Activated T-cell treated with anti-CD3 and anti-CD28 coated beads, Interleukin-2, amount 50 U/mL, for 72 hours (primary cell): ENCODE measurements at places on chromosomes 2 and 18. TPM values are rescaled to one million over a fixed set of nuclear protein-coding genes. Genes with fewer than 3 reads are reported as not detected.

DNA sequence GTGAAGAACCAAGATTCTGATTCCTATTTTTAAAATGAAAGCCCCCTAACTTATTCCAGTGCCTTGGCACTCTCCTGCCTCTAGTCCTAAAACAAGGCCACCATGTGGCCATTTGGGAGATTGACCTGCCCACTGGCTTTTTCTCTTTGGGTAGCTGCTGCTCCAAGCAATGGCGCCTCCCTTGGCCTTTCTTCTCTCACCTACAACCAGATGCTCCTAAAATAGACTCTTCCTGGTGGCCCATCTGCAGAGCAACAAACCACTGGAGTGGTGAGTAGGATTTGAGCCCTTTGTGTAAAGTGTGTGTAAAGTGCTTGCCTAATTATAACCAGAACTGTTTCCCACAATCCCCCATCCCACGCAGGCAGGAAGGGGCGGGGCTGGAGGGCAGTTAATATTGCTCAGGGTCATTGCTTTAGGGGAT is 114.2 kb downstream of the FHOD3 start:
- DNase-seq = no peak

DNA sequence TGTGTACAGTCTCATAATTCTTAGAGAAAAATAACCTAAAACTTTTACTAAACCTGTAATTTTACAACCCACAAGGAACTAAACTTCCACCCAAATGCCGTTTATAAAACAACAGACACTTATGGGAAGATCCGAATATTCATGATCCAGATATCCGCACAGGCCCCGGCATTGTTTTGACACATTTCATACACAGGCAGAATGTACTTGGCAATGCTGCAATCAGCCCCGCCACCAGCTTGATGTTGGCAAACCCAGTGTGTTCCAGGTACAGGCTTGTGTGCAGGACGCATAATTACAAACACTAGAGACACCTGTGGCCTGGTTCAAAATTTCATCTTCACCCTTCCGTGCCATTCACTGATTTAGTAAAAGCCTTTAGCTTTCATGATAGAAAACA is 393.0 kb upstream of the SALL3 start:
- DNase-seq = no peak

- no peak for DNase-seq
Observed at GRCh38 chr2:81324046-81324445, 1019.5 kb upstream of the LRRTM1 start.

- DNase-seq = no peak
Observed at GRCh38 chr2:194815475-194815874, 841.6 kb upstream of the SLC39A10 start.

- no peak for DNase-seq
Observed at GRCh38 chr18:23403310-23403709, 49.8 kb upstream of the RIOK3 start.

- DNase-seq = no peak
Observed at GRCh38 chr2:118907759-118908158, 34.2 kb upstream of the MARCO start.

DNA sequence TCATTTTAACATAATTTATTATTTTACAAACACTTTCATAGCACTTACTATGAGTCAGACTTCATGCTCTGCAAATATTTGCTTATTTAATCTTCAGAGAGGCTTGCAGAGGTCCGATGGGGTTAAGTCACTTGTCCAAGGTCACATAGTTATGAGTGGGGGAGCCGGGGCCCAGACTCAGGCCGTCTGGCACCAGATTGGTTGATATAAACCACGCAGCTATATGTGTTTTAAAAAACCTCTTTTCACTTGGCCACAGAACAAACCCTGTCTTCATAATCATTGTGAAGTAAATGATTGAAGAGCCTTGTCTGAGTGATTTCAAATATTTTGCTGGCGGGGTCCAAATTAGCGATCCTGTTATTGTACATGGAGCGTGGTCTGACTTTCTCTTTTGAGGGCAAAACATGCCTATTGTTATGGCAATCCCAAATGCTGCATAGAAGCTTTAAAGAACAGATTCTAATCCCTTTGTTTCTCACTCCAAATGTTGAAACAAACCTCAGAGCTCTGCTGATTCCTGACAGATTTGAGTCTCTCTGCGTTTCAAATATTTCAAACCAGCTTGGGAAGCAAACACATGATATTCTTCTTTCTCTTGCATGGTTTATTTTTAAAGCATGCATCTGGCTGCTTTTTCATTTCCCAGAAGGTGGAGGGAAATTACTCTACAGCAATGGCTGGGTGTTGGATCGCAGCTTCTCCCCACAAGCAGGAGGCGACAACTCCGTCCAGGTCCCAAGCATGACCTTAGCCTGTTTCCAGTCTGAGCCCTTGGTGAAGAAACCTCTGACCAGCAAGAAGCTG is 142.4 kb downstream of the DDX1 start:
- no peak for DNase-seq

DNA sequence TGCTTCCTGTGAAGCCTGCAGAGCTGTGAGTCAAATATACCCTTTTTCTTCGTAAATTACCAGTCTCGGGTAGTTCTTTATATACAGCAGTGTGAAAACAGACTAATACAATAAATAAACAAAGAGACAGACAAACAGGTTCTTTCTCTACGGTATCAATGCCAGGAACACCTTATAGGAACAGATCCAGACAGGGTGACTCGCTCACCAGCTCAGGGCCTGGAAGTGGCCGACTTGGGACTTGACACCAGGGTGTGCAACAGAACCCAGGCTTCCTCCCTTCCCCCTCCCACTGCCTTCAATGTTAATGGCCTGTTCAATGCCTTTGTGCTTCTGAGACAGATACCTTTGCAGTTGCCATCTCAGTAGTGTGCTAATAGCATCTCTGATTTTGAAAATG is 309.5 kb downstream of the ALK start:
- DNase-seq = no peak

GRCh38 chr2:48272199-48272598 is 257.8 kb upstream of the STON1 start:
- no peak for DNase-seq

- DNase-seq = peak; percentile 94
Observed at GRCh38 chr2:73293534-73294171, at the start of gene EGR4. TSS of gene EGR4 (minus strand) at chr2:73293548. CDS start at chr2:73293317, 231 bp downstream.

- DNase-seq = peak; percentile 53
Observed at GRCh38 chr2:70785137-70785911, 5.1 kb downstream of the FIGLA start.

DNA sequence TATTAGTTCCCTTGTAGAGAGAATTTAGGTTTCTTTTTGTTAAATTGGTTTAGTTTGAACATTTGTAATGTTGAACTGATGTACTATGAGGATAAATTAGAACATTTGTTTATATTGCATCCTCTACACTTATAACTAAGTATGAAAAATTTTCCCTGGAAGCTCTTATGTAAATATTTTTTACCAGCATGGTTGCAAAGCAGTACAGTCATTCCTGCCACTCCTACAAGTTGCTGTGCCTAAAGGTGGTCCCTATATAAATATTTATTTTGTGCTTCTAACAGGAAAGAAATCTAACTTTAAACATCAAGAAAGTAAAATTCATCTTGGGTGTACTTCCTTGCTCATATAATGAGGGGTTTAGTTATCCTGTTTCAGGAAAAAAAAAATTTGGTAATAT is 14.2 kb downstream of the TWSG1 start:
- DNase-seq = no peak

LONRF2 gene
- total RNA-seq = 0.10 TPM

IL1RN gene
- 18.5 TPM for total RNA-seq

UGT1A4 gene
- total RNA-seq = not detected

UGT1A6 gene
- total RNA-seq = not detected

ASIC4 gene
- 0.19 TPM for total RNA-seq
